ENCODE measurements at places on chromosomes 1 and 21.

DNA sequence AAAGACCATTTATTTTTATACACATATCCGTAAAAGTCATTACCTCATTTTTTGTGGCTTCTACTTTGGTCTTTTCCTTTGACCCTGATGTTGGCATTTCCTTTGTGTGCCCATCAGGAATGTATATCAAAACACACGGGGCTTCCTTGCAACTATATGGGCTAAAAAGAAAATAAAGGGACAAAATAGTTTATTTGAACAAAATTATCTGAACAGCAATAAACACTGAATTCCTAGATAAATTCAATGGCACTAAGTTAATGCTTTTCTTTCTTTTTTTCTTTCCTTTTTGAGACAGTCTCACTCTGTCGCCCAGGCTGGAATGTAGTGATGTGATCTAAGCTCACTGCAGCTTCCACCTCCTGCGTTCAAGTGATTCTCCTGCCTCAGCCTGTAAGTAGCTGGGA lies 45.2 kb downstream of the EPRS1 start:
- no peak for DNase-seq

DNA sequence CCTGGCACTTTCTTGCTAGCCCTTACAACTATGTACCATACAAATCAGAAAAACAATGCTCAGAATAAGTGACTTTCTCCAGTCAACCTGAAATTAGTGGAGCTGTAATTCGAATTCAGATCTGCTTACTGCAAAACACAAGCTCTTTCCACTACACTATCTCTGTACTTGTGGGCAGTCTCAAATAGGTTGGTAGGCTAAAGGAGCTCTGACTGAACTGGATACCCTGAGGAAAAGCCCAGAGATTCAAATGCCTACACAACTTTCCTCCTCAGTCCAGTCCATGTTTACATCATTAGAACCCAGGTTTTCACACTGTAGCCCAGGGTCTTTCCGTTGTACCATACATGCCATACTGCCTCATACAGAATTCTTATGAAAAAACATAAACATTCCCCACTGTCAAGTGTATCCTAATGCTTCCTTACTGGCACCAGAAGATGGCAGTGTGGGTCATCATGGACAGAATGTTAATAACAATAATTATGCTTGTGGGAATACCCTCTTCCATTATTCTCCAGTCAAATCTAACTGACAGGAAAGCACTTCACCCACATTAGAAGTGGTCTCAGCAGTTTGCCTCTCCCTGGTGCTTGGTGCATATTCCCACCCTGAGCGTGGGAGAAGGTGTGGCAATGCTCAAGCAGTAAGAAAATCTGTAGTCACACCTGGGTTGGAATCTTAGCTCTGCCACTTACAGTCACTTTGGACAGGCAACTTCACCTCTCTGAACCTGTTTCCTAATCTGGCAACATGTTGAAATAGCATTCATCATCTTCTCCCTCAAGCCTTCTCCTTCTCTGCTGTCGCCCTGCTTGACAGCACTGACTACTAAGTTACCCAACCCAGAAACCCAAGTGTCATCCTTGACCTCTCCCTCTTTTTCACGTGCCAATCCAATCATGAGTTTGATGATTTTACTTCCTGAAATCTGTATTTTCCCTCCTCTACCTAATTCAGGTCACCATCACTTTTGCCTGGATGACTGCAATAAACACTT lies 14.4 kb upstream of the ZFYVE9 start:
- peak; percentile 37 for DNase-seq

DNA sequence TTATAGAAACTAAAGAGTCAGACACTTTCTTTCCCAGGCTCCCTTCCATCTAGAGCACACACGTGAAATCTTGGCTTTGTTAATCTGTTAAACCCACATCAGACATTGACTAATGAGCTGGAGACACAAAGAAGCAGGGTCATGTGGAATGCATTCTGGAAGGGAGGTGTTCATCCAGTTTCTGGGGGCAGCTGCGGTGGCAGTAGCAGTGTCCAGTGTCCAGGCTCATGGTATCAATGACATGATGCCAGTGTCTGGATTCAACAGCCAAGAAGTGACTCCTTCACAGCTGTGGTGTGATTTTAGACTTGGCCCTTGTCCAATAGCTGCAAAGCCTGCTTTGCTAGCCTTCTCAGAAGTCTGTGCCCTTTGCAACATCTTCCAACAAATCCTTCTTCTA lies 95.2 kb downstream of the NTPCR start:
- peak; percentile 8 for DNase-seq

DNA sequence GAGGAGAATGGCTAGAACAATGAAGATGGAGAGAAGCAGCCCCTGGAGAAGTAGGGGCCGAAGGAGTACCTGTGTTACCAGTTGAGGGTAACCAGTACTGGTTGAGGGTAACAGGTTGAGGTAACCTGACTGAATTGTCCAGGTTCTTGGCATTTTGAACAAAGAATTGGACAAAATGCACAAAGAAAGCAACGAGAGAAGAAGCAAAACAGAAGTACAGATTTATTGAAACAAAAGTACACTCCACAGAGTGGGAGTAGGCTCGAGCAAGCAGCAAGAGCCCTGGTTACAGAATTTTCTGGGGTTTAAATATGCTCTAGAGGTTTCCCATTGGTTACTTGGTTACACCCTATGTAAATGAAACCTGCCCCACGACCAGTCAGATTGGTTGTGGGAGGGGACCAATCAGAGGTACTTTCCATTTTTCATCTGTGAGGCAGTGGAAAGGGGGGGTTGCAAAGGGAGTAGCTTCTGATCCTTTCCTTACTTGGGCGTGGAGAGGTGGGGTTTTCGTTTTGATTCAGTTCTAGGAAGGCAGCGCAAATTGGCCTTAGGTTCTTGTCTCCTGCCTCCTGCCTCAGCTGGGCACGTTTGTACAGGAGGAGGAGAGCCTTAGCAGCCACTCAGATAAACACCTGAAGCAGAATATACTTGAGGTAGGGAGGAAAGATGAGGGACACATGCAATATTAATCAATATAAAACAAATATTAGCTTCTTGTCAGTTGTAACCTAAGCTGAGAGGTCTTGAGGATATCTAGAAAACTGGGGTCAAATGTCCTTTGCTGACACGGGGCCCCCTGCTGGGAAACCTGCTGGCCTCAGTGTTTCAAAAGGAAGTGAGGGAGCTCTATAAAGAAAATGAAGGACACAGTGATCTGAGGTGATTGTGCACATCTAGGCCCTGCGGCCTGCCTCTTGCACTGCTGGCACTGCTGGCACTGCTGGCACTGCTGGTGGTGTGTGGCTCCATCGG lies 14.3 kb upstream of the LSM10 start:
- DNase-seq, result no peak

- DNase-seq, result no peak
Observed at GRCh38 chr1:6969106-6969505, 183.9 kb downstream of the CAMTA1 start.

DNA sequence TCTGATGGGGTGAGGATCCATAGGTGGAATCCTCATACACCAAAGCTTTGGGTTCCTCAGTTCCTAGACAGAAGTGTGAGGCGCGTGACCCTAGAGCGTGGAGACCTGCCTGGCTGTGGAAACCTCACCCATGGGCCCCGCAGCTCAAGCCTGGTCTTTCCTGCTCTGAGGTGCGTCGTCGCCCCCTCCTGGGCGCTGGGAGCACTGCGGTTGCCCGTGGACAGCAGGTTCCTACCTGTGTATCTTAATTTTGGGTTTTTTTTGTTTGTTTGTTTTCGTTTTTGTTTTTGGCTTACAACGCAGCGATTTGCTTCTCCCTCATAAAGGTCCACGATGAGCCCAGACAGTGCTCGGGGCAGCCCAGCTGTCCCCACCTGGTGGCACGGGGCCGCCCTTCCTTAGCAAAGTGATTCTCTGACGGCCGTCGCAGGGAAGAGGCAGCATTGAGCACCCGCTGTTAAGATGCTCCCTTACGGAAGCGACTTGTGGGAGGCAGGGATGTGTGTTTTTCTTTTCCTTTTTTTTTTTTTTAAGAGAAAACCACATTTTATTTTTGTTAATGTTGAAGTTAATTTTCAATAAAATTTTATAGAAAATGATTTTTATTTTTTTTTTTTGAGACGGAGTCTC lies 36.5 kb upstream of the TRAPPC10 start:
- DNase-seq, result peak; percentile 70

Data from globus pallidus (tissue), 1 donor.